Ovary (tissue), 10 donors: ENCODE measurements at places on chromosomes 12 and 14. TPM values are rescaled to one million over a fixed set of nuclear protein-coding genes. Genes with fewer than 3 reads are reported as not detected.
A peak's percentile ranks its signal among the peaks of the same experiment; 100 is the strongest.

GRCh38 chr12:40226705-40227104 lies 1.9 kb downstream of the LRRK2 start:
- peak overlapping the region; percentile 87 for H3K4me3 ChIP-seq
- H3K36me3 ChIP-seq = no peaks in the 10 kb centered on the region
- H3K27ac ChIP-seq = no peak overlapping the region
- peaks cover 1% of the 10 kb centered on the region for H3K4me1 ChIP-seq
- H3K27me3 ChIP-seq = no peaks in the 10 kb centered on the region

Gene KRT2
- total RNA-seq = not detected

- H3K4me1 ChIP-seq = peaks cover 2% of the 10 kb centered on the region
- H3K4me3 ChIP-seq = no peak overlapping the region
- H3K36me3 ChIP-seq = no peaks in the 10 kb centered on the region
- no peaks in the 10 kb centered on the region for H3K27me3 ChIP-seq
Observed at GRCh38 chr12:131783915-131784541, 44.2 kb upstream of the MMP17 start.

Gene KCNC2
- not detected for total RNA-seq

- no peak overlapping the region for H3K27ac ChIP-seq
- H3K36me3 ChIP-seq = no peaks in the 10 kb centered on the region
- DNase-seq = no peak
Observed at GRCh38 chr14:31541702-31542101, 19.5 kb upstream of the NUBPL start.

- no peak overlapping the region for H3K27ac ChIP-seq
- DNase-seq = no peak
- no peaks in the 10 kb centered on the region for H3K36me3 ChIP-seq
- no peak overlapping the region for H3K4me3 ChIP-seq
- H3K4me1 ChIP-seq = no peaks in the 10 kb centered on the region
- no peaks in the 10 kb centered on the region for H3K27me3 ChIP-seq
Observed at GRCh38 chr14:72763892-72764291, 130.0 kb downstream of the DPF3 start.

DNA sequence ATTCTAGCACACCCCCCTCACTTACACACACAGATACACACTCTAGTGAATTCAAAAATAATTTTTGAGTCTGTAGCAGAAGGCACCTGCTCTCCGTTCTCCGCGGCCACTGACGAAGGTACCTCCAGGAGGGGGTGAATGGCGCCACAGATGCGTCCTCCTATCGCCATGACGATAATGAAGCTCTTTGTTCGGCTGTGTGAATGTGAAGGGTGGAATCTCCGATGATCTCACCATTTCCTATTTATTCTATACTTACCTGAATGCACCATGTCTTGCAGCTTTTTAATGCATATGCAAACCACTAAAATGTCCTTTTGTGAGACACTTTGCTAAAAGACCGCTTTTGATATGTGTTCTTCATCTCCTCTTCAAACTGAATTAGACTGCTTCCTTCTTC lies 162.7 kb downstream of the EGLN3 start:
- H3K4me3 ChIP-seq = no peak overlapping the region
- no peaks in the 10 kb centered on the region for H3K27me3 ChIP-seq
- no peaks in the 10 kb centered on the region for H3K4me1 ChIP-seq
- no peak overlapping the region for H3K27ac ChIP-seq
- no peak for DNase-seq
